CD4-positive, alpha-beta T cell treated with Interleukin-12 subunit alpha and Interleukin-12 subunit beta, for 1 hour (primary cell): ENCODE measurements at places on chromosomes 2 and 18.

- DNase-seq: no peak
Measured at GRCh38 chr2:82848285-82848684, 1610.8 kb downstream of the SUCLG1 start.

- DNase-seq: no peak
Measured at GRCh38 chr18:23369266-23369665, 83.8 kb upstream of the RIOK3 start.

GRCh38 chr2:28750316-28751251 is 1.0 kb upstream of the PPP1CB start:
- DNase-seq: peak; percentile 57

GRCh38 chr2:30729031-30729430 is 78.2 kb downstream of the CAPN13 start:
- no peak for DNase-seq

DNA sequence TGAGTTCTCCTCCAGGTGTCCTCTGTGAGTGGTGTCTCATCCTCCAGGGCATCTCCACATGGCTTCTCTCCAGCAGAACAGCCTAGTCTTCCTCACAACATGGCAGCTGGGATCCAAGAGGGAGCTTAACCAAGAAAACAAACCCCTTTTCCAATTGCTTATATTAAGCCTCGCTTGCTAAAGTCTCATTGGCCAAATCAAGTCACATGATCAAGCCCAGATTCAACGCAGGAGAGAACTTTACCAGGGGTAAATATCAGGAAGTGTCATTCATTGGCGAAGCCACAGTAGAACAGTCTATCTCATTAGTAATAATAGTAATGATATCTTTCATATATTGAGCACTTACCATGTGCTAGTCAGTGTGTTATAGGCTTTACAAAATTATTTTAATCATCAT is 53.1 kb downstream of the CDC42EP3 start:
- no peak for DNase-seq

- no peak for DNase-seq
Measured at GRCh38 chr2:213216461-213216860, 65.0 kb upstream of the IKZF2 start.

DNA sequence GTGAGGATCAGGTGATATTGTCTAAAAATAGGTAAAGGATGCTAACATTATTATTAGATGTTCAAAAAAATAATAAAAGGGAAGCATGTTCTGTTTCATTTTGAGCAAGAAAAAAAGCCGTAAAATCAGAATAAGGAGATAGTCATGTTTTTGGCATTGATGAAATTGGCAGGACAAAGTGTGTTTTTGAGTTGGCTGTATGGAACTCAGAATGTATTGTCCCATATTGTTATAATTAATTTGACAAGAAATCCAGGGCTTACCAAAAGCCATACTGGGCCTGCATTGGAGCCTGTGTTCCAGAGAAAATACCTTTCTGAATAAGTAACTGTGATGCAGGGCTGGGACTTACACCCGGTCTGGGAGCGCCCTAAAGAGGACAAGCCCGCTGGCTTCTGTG is 232.0 kb downstream of the AGAP1 start:
- DNase-seq: no peak

- DNase-seq: no peak
Measured at GRCh38 chr2:237430861-237431260, 16.9 kb upstream of the COL6A3 start.

GRCh38 chr2:74497777-74498499 is 1.5 kb downstream of the LBX2 start:
- DNase-seq: peak; percentile 37

DNA sequence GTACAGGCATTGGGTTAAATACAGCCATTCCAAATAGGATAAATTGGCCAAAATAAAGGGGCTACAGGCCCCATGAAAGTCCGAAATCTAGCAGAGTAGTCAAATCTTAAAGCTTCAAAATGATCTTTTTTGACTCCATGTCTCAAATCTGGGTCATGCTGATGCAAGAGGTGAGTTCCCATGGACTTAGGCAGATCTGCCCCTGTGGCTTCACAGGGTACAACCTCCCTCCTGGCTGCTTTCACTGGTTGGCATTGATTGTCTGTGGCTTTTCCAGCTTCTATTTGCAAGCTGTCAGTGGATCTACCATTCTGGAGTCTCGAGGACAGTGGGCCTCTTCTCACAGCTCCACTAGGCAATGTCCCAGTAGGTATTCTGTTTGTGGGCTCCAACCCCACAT is 56.1 kb downstream of the CCDC141 start:
- DNase-seq: no peak

- no peak for DNase-seq
Measured at GRCh38 chr18:46393230-46393629, 263.8 kb downstream of the LOXHD1 start.

DNA sequence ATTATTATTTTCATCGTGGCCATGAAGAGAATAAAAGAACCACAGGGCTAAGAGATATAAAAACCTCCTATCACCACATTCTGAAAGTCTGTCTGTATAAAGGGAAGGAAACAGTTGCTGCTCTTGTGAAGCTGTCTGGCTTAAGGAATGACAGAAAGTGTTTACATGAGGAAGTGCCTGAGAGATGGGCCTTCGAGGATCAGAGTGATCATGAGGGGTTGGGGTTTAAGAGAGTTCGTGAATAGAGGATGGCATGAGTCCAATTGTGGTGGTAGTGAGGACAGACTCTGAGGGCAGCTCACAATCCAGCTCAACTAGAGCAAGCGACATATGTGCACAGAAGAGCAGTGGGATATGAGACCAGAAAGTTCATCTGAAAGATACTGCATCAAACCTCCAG is 65.8 kb upstream of the PIEZO2 start:
- DNase-seq: no peak

DNA sequence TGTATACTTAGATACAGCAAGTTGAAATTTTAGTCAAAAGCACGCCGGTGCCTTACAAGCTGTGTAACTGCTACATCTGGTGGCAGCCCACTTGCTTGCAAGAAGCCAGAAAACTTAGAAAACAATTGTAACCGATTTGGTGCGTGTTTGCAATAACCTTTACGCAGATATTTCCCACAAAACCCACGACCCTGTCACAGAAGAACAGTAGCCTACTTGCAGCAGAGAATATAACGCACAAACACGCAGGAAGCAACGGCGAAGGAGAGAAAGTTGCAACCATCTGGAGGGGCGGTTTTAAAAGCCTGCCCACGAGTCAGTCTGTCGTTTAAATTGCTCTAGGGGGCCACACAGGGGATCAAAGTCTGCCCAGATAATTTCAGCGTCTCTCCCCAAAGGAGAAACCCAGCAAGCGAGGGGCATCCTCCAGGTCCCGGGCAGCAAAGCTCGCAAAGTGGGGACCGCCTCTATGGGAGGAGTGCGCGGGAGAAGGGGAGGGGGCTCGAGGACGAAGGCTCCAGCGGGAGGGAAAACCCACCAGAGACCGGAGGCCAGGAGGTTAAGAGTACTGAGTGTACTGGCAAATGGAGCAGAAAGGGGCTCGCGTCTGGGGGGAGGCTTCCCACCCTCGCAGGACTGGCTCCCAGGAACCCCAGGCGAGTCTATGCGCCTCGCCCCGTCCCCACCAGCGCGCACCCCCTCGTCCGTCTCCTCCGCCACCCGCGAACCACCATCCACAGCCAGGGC is 1.1 kb downstream of the TLK1 start:
- DNase-seq: peak; percentile 61

GRCh38 chr2:58913082-58913726 is 672.1 kb upstream of the FANCL start:
- no peak for DNase-seq
